ENCODE measurements at places on chromosomes 6 and 20.

GRCh38 chr20:10662661-10663458 is 10.9 kb downstream of the JAG1 start:
- DNase-seq: no peak

- no peak for DNase-seq
Measured at GRCh38 chr6:105318660-105319059, 84.2 kb downstream of the PREP start.

- DNase-seq: no peak
Measured at GRCh38 chr20:35910254-35910653, 44.0 kb downstream of the SCAND1 start.

- DNase-seq: no peak
Measured at GRCh38 chr6:104680539-104680938, 179.2 kb downstream of the HACE1 start.

- DNase-seq: peak; percentile 70
Measured at GRCh38 chr20:561437-562231, 18.0 kb upstream of the CSNK2A1 start.

- DNase-seq: no peak
Measured at GRCh38 chr6:138681627-138682026, 91.9 kb upstream of the CCDC28A start.

- no peak for DNase-seq
Measured at GRCh38 chr20:33694639-33695012, 8.4 kb upstream of the E2F1 start.

DNA sequence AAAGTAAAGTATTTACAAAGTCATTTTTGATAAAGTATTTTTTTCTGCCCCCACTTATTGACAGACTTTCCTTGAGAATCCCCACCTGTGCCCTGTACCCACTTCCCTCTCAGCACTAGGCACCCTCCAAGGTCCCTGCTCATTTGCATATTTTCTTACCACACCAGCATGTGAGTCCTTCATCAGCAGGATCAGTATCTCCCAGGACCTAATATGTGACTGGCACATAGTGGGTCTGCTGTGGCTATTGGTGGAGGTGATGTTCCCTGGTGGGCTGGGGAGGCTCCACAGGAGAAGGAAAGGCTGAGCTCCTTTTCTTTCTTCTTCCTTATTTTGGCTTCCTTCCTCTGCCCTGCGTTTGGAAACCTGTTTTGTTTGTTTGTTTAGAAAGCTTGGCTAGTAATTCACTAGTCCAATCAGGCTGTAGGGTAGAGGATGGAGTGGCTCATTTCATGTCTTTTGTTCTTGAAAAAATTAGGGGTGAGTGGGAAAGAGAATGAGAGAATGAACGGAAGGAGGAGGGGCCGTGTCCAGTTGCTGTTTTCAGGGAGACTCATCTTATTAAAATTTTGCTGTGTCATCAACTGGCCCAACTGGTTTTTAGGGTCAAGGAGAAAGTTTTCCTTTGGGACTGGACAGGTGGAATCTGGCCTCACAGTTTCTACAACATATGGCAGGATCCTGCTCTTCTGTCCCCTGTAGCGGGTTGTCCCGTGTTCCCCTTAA is 2.8 kb upstream of the RNF24 start:
- no peak for DNase-seq

DNA sequence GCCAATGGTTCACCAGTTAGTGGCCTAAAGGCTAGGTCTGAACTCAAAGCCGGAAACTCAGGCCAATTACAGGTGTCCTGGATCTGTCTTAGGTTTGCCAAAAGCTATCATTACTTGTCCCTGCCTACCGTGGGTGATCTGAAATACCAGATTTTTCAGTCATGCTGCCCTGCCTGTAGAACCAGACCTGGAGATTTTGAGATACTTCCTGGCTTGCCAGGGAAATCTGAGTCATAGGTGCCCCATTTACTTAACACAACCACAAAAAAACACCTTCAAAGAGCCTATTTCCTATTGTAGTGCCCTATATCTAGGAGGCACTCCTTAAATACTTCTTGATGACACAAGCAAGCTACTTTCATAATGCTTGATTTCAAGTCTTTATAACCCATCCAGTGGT is 13.9 kb upstream of the RANBP9 start:
- DNase-seq: no peak

DNA sequence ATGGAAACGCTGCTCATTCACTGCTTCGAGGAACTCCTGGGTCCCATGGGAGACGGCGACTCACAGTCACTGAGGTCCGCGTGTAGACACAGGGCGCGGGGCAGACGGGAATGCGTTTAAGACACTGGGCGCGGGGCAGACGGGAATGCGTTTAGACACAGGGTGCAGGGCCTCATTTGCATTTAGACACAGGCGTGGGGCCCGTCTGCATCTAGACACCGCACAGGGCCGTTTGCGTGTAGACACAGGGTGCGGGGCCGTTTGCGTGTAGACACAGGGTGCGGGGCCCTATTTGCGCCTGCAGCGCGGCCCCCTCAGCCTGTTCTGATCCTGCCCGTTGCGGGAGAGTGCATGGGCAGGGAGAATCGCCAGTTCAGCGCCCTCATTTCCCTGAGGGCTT is 10.4 kb downstream of the DACT2 start:
- no peak for DNase-seq

GRCh38 chr6:152595499-152595898 is 41.7 kb downstream of the SYNE1 start:
- no peak for DNase-seq

DNA sequence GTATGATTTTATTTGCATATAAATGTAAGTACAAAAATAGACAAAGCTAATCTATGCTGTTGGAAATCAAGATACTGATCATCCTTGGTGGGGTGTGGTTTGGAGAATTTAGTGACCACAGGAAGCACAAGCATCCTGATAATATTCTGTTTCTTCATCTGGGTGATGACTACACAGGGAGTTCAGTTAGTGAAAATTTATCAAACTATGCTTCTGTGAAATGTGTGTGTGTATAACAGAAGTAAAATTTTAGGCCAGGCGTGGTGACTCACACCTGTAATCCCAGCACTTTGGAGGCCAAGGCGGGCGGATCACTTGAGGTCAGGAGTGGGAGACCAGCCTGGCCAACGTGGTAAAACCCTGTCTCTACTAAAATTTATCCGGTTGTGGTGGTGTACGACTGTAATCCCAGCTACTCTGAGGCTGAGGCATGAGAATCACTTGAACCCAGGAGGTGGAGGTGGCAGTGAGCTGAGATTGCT is 20.6 kb downstream of the ENPP3 start:
- no peak for DNase-seq

GRCh38 chr20:40232273-40232672 is 456.8 kb downstream of the MAFB start:
- DNase-seq: no peak

- no peak for DNase-seq
Measured at GRCh38 chr20:24873025-24873620, 75.9 kb upstream of the CST7 start.

- no peak for DNase-seq
Measured at GRCh38 chr6:159092631-159093030, 47.8 kb upstream of the TAGAP start.

- no peak for DNase-seq
Measured at GRCh38 chr6:86537292-86537861, 400.0 kb upstream of the HTR1E start.

GRCh38 chr6:2556761-2557160 is 194.0 kb downstream of the MYLK4 start:
- DNase-seq: no peak
